ENCODE measurements at places on chromosomes 3 and 15.
A peak's percentile ranks its signal among the peaks of the same experiment; 100 is the strongest.

DNA sequence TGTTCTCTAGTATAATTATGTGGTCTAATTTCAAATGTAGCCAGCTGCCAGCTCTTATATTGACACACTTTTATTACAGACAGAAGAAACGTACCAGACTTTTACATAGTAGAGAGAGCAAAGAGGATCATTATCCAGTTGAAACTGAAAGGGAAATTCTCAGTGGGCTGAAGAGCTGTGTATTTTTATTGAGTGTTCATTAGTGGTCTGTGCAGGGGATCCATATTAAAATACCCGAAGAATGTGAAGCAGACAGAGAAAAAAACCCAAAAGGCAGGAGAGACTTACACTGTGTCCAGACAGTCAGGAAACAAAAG lies 41.3 kb downstream of the MYRIP start:
- DNase-seq: no peak

DNA sequence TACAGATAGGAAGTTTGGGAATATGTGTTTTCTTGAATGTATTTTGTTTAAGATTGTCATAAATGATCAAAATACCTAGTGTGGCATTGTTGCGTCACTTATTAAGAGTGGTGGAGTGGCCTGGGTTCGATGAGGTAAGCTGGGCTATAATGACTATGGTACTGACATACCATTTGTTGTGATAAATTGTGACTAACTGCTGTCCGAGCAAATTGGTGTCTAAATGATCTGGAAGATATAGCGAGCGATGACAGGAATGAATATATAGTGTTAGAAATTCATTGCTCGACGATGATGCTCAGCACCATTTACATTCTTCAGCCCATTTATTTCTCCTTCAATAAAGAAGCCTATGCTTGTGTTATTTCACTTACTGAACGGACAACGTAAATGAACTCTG lies 123.3 kb downstream of the MCTP2 start:
- no peak for DNase-seq

- DNase-seq: no peak
Observed at GRCh38 chr3:16058521-16058920, 116.0 kb upstream of the GALNT15 start.

DNA sequence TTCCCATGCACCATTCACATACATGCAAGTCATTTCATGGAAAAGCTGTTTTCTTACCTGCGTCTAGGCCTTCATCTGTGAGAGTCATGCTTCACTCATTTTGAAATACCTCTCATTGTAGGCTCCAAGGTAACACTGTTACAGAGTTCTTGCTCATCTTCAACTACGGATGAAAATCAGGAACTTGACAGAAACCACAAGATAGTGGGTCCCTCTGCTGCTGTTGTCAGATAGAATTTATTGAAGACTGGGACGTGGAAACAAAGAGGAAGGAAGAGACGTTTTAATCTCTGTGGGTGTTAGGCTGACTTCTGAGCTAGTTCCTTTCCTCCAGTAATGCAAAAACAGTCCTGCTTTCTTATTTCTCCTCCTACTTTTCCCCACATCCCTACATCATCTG lies at the start of gene P2RY14:
P2RY14 (minus strand) TSS at position 313 of the 400 bp plus-strand sequence. CDS start 64,226 bp downstream, outside the sequence.
- peak; percentile 3 for DNase-seq

DNA sequence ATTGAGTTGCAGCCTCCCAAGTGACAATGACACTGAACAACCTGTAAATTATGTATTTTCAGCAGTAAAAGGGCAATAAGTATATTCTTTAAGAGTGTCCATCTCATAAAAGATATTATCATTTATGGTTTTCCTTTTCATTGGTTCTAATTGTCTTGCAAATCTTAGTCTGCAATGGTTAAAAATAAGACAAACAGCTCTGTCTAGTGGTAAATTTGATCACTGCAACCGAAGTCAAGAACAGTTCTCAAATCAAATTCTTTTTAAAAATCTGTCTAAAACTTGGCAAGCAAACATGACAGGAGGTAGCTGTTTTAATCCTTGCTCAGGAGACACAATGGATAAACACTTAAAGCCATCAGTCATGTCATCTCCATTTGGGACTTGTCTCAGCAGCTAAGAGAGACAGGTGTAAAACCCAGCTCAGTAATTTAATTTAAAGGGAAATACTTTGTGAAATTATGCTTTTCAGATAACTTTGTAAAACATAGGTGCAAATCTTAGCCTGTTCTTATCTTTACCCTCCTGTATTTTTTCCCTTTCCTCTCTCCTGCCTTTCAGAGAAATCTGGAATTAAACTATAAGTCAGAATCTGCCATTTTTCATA lies 150.3 kb upstream of the ARHGEF26 start:
- DNase-seq: no peak

DNA sequence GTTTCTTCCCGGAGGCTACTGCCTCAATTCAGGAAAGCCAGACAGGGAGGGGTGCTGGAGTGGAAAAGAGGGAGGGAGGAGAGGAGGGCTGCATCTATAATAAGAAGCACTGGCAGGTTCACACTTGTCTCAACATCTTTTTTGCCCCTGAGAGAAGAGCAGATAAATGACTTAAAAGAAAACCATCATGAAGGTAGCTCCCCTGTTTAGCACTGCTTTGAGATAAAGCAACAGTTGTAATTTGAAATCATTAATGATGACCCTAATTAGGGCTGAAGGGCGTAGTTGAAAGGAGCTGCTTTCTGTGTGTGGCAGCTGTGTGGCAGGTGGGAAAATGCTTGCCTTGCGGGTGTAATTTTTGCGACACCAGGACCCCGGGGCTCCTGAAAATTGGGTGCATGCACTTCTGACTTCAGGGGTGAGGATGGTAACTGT lies 222.8 kb upstream of the IL12A start:
- no peak for DNase-seq

- no peak for DNase-seq
Observed at GRCh38 chr3:129276385-129276784, 2.3 kb upstream of the HMCES start.

- DNase-seq: no peak
Observed at GRCh38 chr3:66473181-66473580, 27.6 kb downstream of the LRIG1 start.

DNA sequence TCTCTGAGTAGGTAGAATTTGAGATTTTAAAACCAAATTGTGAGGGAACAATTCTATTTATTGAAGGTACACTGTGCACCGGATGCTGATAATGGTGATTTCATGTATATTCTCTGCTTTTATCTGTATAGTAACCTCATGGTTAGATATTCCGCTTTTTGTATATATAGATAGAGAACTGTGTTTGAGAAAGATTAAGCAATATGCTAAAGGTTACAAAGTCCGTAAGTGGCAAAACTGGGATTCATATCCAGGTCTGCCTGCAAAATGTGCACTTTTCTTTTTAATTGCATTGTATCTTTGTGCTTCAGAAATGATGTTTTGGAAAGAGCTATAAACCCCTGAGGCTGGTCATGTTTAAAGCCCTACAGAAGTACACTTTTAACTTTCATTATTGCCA lies 635.4 kb upstream of the NECTIN3 start:
- no peak for DNase-seq

GRCh38 chr15:58247855-58248842 lies 110.0 kb downstream of the AQP9 start:
- no peak for DNase-seq

GRCh38 chr3:124928333-124929202 lies 6.0 kb downstream of the MUC13 start:
- DNase-seq: peak; percentile 40

DNA sequence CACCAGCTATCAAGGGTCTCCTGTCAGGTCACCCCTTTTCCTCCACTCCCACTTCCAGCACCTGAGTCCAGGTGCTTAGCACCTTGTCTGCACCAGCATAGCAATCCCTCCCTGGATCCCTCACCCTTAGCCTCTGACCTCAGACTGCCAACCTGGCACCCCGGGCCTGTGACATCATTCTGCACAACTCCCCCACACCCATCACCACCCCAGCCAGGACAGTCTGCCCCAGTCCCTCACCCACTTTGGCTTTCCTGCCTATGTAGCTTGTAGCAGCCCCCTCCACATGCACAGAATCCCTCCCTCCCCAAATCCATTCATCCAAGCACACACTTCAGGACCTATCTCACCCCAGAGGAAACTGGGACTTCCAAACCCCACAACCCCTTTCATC lies 819 bp upstream of the PLXNB1 start:
- no peak for DNase-seq

GRCh38 chr3:46065294-46065705 lies 38.0 kb upstream of the XCR1 start:
- DNase-seq: peak; percentile 94

GRCh38 chr15:51738553-51738952 lies 1.1 kb upstream of the LYSMD2 start:
- DNase-seq: no peak

DNA sequence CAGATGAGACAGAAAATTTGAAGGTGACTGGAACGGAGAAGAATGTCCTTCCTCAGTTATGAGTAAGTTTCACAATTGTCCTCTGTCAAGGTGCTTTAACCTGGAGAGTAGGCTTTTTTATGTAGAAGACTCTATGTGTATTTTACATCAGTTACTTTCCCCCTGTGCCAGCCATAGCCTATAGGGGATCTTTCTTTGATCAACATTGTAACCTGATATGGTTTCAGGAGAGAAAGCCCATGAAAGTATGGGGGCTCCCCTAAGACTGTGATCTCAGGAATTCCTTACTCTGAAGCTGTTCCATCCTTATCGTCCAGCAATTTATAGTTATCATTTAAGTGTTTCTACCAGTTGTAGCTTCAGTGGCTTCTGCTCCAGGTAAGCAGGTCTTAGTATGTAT lies 1076.3 kb upstream of the EPHA6 start:
- no peak for DNase-seq

DNA sequence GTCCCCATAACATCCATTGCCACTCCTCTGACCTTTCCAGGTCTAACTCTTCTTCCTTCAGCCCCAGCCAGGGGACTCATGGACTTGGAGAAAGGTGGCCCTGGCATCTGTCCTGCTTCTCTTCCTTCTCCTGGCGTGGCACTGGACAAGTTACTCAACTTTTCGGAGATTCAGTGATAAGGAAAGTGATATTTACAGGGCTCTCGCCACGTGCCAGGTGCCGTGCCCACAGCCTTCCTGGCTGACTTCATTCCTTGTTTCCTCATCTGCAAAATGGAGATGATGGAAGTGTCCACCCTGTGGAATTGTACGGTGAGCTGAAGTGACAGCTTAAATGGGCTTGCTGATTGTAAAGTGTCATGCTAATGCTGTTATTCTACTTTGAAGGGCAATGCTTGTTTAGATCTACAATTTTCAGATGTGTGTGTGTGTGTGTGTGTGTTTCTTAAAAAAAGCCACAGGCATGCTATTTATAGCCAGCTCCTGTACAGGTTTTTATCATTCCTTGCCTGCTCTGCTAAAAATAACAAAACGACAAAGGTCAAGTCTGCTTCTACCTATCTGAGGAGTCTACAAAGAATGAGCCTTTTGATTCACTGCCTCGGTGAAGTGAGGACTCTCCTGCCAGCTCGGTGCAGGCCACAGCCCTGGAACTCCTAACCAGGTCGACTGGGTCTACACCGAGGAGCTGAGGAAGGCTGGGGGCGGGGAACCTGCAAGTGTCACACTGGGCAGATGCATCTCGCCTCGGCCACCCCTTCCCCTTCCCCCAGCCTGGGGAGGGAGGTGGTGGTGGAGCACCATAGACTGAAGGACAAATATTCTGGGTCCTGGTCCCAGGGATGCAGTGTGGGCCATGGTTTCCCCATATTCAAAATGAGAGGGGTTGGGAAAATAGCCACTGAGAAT lies 11.4 kb upstream of the ATP2B2 start:
- no peak for DNase-seq

DNA sequence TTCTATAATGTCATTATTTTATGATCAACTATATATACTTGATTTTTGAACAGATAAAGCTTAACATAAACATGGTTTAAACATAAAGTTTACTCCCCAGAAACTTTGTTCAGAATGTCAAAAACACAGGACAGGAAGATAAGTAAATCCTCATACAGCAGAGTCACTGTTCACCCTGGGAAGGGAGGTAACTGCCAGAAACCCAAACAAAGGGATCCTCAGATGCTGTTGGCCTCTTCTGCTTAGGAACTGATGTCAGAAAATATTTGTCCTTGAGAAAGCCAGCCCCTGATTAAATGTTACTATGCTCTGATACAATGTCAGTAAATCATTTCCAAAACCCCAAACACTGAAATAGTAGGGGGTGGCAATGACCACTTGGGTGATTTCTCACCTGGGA lies 185.3 kb downstream of the TJP1 start:
- DNase-seq: no peak

GRCh38 chr3:172573422-172573821 lies 50.2 kb upstream of the TNFSF10 start:
- DNase-seq: no peak

DNA sequence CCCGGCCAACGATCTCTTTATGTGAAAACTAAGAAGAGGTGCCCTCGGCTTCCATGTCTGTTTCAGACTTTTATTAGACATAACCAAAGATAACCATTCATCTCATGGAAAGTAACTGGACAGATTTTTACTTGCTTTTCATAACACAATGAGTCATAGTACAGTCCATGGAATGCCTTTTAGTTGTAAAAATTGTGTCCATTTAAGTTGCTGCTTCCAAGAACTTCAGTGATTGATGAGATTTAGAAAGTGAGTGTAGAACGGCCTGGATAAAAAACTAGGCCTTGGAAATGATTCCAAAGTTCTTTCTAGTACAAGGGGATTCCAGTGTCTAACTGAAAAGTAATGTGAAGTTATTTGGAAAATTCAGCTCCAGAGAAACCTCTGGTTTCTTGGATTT lies 10.8 kb downstream of the EIF2AK4 start:
- DNase-seq: no peak

GRCh38 chr3:13597661-13598060 lies 48.7 kb downstream of the FBLN2 start:
- DNase-seq: no peak

DNA sequence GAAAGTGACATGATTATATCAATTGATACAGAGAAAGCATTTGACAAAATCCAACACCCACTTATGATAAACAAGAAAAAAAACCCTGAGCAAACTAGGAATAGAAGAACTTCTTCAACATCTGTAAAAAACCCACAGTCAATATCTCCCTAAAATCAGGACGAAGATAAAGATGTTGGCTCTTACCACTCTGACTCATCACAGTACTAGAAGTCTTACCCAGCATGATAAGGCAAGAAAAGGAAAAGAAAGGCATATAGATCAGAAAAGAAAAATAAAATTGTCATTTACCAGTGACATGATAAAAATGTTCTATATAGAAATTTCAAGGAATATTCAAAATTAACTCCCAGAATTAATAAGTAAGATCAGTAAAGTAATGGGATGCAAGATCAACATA lies 7.2 kb upstream of the FBXW12 start:
- DNase-seq: no peak

- no peak for DNase-seq
Observed at GRCh38 chr3:34073961-34074360, 275.5 kb downstream of the PDCD6IP start.

- DNase-seq: no peak
Observed at GRCh38 chr15:72163719-72164118, 33.9 kb downstream of the GRAMD2A start.

Measured in central memory CD4-positive, alpha-beta T cell (primary cell).